ENCODE measurements at places on chromosomes 6 and 20.

DNA sequence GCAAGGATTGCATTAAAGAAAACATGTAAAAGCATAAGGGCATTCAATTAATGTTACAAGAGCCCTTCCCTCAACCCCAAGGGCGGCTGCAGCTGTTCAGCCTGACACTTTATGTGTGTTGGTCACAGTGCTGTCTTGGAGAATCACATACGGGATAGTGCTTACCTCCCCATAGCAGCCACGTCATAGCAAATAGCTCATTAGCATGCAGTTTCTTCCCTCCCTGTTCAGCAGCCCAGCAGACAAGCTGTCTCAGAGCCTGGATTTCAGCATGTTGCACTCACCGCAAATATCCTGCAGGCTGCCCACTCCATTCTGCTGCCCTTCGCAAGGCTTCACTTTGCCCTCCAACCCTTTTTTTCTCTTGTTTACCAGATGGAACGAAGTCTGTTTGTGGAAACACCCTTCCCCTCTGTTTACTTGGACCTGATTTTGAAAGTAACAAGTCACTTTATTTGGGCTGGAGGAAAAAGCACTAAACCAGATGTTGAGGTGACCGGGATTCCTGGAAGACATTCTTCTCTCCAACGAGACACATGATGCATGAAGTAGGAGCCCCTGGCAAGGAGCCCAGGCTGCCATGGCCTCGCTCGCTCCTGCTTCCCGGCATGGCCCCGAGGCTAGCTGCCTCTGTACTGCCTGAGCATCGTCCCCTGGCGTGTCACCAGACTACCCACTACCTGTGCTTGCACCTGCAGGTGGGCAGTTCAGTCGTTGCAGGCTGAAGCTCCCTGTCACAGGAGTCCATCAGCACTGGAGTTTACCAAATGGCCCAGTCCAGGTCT lies 151.6 kb upstream of the GMDS start:
- no peak for DNase-seq

GRCh38 chr6:107704347-107705013 lies 119.6 kb downstream of the SCML4 start:
- DNase-seq = no peak

DNA sequence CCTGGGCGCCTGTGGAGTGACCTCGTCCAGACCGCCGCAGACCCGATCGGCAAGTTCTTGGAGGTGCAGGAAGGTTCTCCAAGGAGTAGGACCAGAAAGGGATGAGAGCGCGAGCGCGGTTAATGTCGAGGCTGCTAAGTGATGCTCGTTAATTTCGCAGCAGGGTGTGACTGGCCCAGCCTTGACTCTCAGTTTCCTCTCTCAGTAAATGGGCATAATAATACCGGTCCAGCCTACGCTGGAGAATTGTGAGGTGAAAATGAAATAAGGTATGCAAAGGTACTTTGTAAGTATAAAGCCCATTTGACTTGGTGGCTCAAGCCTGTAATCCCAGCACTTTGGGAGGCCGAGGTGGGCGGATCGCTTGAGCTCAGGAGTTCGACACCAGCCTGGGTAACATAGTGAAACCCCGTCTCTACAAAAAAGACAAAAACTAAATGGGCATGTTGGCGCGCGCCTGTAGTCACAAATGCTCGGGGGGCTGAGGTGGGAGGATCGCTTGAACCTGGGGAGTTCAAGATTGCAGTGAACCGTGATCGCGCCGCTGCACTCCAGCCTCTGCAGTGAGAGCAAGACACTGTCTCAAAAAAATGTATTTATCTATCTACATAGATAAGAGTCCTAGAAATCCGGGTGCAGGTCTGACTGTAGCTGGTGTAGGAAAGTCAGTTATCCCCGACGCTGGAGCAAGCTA lies 634 bp upstream of the BTBD9 start:
- DNase-seq = no peak

DNA sequence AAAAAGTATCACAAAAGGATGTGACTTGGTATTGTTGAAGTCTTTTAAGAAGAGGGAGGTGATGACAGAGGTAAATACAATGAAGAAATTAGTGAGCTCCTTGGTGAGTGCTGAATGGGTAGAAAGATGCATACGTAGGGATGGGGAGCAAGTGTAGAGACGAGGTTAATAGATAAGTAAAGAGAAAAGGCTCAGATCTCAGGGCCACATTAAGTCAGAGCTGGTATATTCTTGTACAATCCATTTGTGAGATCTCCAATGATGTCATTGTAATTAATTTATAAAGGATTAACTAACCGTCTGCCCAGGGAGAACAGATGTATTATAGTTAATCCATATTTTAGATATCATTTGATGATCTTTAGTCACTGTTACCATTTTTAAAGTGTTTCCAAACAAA lies 43.4 kb downstream of the SMPDL3A start:
- DNase-seq = no peak

DNA sequence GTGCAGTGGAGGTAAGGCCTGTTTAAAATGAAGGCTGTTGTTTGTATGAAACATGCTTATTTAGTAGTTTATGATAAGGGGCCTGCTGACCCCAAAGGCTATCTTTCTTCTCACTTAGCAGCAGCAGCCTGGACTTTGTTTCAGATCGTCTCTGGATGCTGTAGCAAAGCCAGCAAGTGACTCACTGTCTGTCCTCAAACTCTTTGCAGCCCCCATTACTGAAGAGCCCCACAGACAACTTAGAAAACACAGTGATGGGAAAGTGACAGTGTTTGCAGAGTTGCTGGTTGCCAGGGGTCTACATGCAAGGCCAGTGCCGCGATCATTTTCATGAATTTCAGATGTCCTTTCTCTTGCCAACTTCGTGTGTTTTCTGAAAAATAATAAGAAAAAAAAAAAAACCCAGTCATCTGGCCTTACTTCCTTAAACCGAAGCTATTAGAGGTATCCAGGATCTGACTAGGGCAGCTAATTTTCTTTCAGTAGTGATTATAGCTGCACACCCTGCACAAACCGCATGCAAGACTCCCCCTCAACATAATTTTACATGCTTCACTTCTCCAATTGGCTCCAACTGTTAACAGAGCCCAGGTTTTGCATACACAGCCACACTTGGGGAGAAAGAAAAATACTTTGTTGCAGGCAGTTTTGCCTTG lies 11.6 kb upstream of the F13A1 start:
- no peak for DNase-seq

GRCh38 chr20:51402201-51402600 lies 140.3 kb downstream of the NFATC2 start:
- DNase-seq = peak; percentile 16

GRCh38 chr6:71408787-71409723 lies 120.4 kb downstream of the OGFRL1 start:
- no peak for DNase-seq

- DNase-seq = no peak
Observed at GRCh38 chr20:23690581-23690980, 1.7 kb upstream of the CST4 start.

- DNase-seq = no peak
Observed at GRCh38 chr6:139174961-139175360, 40.1 kb downstream of the HECA start.
